ENCODE measurements at places on chromosomes 16 and 17. TPM values are rescaled to one million over a fixed set of nuclear protein-coding genes. Genes with fewer than 3 reads are reported as not detected.

ACSM5 gene
- total RNA-seq = not detected

CFAP119 gene
- 2.6 TPM for total RNA-seq

UNC45B gene
- not detected for total RNA-seq

OTOP2 gene
- total RNA-seq = not detected

ZNF469 gene
- total RNA-seq = 0.23 TPM

FGF11 gene
- 2.6 TPM for total RNA-seq

CCL8 gene
- total RNA-seq = 1.2 TPM

NDUFB10 gene
- 281 TPM for total RNA-seq

KRTAP4-9 gene
- total RNA-seq = not detected

TBC1D3I gene
- total RNA-seq = not detected

PPM1D gene
- total RNA-seq = 7.0 TPM

CHST5 gene
- not detected for total RNA-seq

FN3K gene
- total RNA-seq = 6.4 TPM

KLHL10 gene
- 0.12 TPM for total RNA-seq

MARVELD3 gene
- total RNA-seq = not detected

CCL17 gene
- not detected for total RNA-seq

KRTAP2-1 gene
- not detected for total RNA-seq

ST6GALNAC1 gene
- not detected for total RNA-seq

RHBDF2 gene
- 5.9 TPM for total RNA-seq

PIPOX gene
- total RNA-seq = 1.9 TPM

ZG16 gene
- not detected for total RNA-seq

SHISA9 gene
- total RNA-seq = under 0.01 TPM

SOST gene
- 115 TPM for total RNA-seq

SLC35G6 gene
- total RNA-seq = not detected

HASPIN gene
- 0.23 TPM for total RNA-seq

KRT27 gene
- not detected for total RNA-seq

LGALS9B gene
- not detected for total RNA-seq

MAPK7 gene
- 11.2 TPM for total RNA-seq

NFATC2IP gene
- 10.5 TPM for total RNA-seq

SYNRG gene
- 5.7 TPM for total RNA-seq

PNMT gene
- not detected for total RNA-seq

CAMKK1 gene
- total RNA-seq = 2.3 TPM

WFDC1 gene
- 0.47 TPM for total RNA-seq

TBC1D28 gene
- not detected for total RNA-seq

MPO gene
- total RNA-seq = under 0.01 TPM

SECTM1 gene
- total RNA-seq = 22.3 TPM

C17orf113 gene
- total RNA-seq = 0.15 TPM

EPN3 gene
- total RNA-seq = under 0.01 TPM

HYDIN gene
- 0.12 TPM for total RNA-seq

SCGB1C2 gene
- total RNA-seq = not detected

ACSM2B gene
- total RNA-seq = not detected

RAP1GAP2 gene
- 1.2 TPM for total RNA-seq

FBXL16 gene
- total RNA-seq = 0.08 TPM

FBRS gene
- 6.6 TPM for total RNA-seq

OR1A1 gene
- not detected for total RNA-seq

TBC1D16 gene
- total RNA-seq = 48.4 TPM

TMEM100 gene
- total RNA-seq = 1.2 TPM

PRR29 gene
- total RNA-seq = 0.15 TPM

All from smooth muscle cell of the coronary artery (primary cell).